ENCODE measurements at places on chromosomes 13 and 19.

GRCh38 chr13:110121422-110122083 is 185.4 kb downstream of the COL4A1 start:
- no peak for DNase-seq

DNA sequence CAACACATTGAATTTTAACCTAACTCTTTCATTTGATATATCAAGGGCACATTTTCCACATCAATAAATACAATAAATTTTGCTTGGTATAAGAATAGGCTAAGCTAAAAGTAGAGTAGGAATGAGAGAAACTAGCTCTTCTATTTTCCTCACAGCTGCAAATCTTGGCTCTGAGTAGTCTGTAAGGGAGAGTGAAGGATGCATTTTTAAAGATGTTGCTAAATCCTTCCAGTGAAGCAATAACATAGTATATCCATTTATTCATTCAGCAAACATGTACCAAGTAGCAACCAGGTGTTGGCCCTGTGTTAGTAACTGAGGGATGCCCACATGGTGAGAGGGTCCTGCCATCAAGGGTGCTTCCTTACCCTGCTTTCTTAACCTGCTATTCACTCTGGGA is 799.9 kb downstream of the PCDH9 start:
- no peak for DNase-seq

DNA sequence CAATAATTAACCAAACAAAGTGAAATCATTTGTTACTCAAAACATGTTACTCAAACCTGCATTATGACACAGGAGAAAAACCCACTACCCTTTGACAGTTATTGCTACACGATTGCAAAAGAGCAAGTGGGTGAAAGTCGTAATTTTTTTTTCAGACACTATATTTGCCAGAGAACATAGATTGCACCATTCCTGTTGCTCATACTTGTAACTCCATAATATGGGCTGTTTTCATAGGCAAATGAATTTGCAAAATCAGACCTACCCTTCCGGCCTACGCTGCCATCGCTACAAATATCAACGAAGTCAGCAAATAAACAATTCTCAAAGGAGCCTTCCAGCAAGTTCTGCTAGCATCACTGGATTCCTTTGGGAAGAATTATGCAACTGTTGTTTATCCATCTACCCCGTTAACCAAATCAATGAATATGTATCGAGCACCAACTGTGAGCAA is 396.5 kb downstream of the IRS2 start:
- no peak for DNase-seq

DNA sequence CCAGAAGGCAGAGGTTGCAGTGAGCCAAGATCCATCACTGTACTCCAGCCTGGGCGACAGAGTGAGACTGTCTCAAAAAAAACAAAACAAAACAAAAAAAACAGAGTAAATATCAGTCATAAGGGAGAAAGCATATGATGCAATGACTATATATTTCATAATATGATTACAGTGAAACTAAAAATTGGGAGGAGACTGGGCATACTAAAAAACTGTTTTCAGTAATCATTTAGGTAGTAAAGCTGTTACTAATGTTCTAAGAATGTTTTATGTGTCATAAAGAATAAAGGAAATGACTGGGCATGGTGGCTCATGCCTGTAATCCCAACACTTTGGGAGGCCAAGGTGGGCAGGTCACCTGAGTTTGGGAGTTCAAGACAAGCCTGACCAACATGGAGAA is 15.9 kb downstream of the ZNF573 start:
- DNase-seq = peak; percentile 4

DNA sequence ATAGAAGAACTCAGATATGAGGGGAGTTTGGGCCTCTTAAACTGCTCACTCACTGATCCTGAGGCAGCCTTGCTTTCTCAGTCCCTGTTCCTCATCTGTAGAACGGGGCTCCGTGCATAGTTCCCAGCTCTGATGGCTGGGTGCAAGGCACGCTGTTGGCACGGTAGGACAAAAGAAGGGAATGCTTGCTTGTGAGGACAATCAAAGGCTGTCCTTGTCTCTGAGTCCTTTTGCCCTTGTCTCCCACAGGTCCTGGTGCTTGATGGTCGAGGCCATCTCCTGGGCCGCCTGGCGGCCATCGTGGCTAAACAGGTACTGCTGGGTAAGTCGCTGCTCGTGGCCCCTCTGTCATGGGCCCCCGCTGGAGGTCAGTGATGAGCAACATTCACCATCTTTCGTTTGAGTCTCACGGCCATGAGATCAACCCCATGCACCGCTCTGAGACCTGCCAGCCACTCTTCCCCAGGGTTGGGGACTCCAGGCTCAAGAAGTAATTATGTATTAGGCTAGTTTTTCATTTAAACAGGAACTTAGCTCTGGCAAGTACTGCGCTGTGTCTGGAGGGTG is 2.3 kb downstream of the RPL13A start:
- DNase-seq = peak; percentile 69

GRCh38 chr19:13097033-13097462 is 5.6 kb downstream of the LYL1 start:
- DNase-seq = no peak

DNA sequence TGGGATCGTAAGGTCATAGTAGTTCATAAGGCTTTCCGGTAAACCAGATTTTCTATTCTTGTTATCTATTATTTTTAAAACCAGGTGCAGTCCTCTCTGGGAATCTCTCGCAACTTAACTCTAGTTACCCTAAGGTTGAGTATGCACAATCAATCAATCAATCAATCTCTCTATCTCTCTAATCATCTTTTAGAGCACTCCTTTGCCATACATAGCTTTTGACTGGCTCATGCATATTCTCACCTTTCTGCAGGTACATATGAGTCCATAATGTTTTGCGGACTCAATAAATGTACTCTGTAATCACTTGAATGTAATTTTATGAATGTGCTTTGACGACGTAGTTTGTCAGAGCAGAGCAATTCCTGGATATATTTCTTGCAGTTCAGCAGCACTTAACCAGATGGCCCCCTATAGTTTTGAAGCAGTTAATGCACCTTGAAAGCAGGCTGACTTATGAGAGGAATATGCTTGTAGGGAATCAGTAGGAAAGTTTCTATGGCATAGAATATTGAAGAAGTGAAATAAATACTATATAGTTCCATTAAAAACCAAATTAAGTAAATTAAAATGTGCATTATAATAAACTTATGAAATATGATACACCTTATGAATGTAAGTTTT is 524.7 kb downstream of the GPC5 start:
- no peak for DNase-seq

Data from activated CD4-positive, alpha-beta T cell treated with anti-CD3 and anti-CD28 coated beads, Interleukin-2, Interleukin-6, amounts not matched to agents 100 ng/mL and 50 ng/mL, durations not matched to agents 16 hours and 8 hours (primary cell).